ENCODE measurements at places on chromosomes 5 and 9. TPM values are rescaled to one million over a fixed set of nuclear protein-coding genes. Genes with fewer than 3 reads are reported as not detected.
A peak's percentile ranks its signal among the peaks of the same experiment; 100 is the strongest.

FBLL1 gene
- total RNA-seq: 0.51 TPM

GRCh38 chr5:112161392-112161748, 257.7 kb downstream of the EPB41L4A start:
- no peak for DNase-seq

PTTG1 gene
- 9.0 TPM for total RNA-seq

- DNase-seq: peak; percentile 94
These were observed 1.2 kb upstream of the CEMIP2 start for GRCh38 chr9:71769175-71770161.

SEC24A gene
- total RNA-seq: 23.0 TPM

DNA sequence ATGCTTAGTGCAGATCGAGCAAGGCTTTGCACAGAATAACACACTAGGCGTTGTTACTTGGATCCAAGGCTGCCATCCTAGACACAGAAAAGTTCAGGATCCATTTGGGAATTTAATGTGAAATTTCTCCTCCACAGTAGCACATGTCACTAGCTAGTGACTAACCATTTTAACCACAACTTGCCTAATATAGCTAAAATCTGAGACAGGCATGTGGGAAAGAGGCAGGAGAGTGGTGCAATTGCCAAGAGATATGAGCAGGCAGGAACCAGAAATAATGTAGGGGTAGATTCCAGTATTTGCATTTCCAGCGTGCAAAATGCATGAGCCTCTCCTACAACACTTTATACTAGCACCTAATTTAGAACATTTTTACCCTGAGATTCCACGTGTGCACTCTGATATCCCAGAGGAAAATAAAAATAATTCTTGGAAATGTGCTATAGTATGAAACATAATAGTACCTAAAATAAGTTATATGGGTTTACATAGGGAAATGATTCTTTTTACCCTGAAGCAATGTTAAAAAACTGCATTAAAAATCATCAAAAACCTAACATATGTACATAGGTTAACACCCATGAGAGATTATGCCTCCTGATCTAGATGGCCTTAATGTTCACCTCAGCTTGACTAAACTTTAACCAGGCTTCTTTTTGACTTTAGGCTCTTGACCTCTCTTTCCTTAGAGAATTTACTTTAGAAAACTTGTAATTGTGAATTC, 1230.6 kb upstream of the NUDT12 start:
- no peak for DNase-seq

TMC1 gene
- total RNA-seq: 0.77 TPM

GRCh38 chr5:101531026-101531425, 627.9 kb upstream of the ST8SIA4 start:
- DNase-seq: no peak

PCDHB12 gene
- 0.67 TPM for total RNA-seq

DNA sequence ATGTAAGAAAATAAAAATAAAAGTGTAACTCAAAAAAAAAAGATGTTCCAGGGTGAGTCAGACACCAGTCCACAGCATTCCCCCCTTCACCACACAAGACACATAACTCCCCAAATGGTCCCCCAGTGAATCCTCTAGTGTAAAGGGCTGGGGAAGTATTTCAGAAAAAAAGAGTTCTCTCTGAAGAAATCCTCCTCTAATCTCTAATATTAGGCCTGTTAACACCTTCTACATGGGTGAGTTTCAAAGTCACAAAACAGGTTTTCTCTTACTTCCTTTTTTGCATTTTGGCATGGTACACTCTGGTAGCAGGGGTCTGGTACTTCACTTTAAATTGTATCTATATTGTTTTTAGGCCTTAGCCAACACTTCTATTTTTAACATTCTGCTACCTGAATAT, 28.2 kb downstream of the RNF145 start:
- no peak for DNase-seq

SPATA6L gene
- total RNA-seq: 4.7 TPM

GRCh38 chr9:129761293-129761900, 8.6 kb upstream of the PTGES start:
- peak; percentile 70 for DNase-seq

DNA sequence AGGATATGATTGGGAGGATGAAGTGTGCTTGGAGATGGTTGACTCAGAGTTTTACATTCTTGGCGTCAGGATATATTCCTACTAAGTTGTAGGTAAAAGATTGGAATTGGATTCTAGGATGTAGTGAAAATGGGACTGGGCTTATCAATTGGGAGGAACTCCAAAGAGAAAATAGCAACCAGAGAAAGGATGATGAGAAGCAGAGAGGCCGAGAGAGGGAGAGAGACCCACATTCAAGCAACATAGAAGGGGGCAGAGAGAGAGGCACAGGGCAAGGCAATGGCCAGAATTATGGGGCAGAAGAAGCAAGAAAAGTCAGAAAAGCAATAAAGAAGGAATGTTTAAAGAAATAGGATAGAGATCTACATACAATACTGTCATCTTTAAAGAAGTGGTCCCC, 217.9 kb upstream of the ACTBL2 start:
- no peak for DNase-seq

GRCh38 chr5:138843316-138844124, 31.6 kb downstream of the LRRTM2 start:
- DNase-seq: no peak

ENTREP1 gene
- total RNA-seq: 4.1 TPM

DNA sequence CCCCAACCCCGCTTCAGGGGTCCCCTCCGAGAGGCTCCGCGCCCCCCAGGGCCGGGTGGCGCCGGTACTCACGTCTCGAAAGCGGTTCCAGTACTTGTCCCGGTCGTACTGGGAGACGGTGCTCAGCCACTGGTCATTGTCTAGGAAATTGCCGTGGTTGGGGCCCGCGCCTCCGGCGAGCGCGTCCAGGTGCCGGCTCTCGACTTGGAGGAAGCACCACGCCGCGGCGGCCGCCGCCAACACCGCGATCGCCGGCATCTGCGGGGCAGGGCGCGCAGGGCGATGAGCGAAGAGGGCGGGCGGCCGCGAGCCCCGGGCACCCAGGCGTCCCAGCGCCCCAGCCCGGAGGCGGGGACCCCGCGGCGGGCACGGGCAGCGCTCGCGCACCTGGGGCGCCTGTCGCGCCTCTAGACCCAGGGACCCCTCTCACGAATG, 808 bp downstream of the SPOCK1 start:
- no peak for DNase-seq

DNA sequence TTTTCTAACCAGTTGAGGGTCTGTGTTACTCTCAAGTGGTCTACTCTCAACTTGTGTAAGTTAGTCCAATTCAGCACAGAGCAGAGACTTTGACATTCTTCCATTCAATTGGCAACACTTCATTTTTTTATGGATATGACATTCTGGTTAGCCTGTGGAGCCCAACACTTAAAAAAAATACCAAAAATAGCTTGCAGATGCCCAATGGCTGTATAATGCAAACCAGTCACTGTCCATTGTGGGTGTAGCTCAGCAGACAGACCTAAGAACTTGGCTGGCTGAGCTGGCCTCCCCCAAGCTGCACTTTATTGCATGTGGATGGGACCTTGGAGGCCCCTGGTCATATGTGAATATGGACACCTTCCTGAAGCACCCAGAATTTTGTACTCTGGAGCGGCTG, 103.2 kb downstream of the DPYSL3 start:
- DNase-seq: no peak

GRCh38 chr9:34588671-34589635, 571 bp downstream of the CNTFR start:
- DNase-seq: no peak

DNA sequence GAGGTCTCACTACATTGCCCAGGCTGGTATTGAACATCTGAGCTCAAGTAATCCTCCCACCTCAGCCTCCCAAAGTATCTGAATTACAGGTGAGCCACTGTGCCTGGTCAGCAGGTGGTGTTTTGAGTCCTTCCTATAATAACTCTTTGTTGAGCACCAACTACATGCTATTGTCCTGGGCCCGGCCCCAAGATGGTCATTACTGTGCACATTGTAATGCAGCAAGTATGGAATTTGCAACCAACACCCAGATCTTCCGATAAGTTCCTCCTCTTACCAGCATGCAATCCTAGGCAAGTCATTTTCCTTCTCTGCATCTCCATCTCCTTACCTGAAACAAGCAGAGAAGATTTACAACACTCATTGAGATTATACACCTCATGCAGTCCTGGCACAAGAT, 510.3 kb upstream of the KLF4 start:
- no peak for DNase-seq

DNA sequence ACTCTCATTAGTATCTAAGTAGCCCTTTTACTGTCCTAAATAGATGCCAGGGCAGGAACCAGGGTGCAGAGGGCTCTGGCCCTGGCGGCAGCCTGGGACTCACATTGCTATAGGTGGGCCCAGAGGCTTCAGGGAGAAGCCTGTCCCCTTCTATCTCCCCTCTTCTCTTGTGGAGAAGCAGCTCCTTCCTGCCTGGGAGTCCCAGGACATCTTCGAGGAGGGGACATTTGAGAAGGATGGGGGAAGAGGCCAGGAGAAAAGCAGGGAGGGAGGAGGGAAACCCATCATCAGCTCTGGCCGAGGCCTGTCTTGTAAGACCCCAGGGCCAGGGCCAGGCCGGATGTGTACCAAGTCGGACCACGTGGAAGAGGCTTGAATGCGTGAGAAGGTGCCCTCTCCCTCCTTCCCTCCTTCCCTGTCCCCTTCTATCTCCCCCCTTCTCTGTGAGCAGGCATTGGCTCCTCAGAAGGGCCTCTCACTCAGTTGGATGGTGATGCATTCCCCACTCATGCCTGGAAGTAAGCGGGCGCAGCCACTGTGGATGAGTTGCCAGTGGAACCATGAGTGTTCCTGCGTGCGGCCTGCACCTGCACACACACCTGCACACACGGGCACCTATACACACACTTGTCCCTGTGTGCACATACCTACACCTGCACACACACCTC, 20.7 kb upstream of the LPCAT1 start:
- no peak for DNase-seq

DNA sequence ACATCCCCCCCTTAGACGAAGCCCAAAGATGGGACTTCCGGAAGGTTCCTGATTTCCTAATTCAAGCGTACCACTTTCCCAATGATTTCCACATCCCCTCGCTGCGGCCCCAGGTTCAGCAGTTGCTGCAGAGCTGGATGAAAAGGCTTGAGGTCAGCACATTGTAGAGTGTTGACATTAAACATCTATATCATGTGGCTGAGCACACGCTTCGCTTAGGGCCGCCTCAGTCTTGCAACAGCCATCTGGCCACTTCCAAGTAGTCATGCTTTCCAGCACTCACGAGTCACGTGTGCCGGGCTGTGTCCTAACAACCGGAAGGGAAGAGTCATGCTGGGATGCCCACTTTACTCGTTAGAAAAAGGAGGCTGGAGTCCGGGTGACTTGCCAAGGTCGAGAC, 340.6 kb upstream of the IRX4 start:
- DNase-seq: no peak

DNA sequence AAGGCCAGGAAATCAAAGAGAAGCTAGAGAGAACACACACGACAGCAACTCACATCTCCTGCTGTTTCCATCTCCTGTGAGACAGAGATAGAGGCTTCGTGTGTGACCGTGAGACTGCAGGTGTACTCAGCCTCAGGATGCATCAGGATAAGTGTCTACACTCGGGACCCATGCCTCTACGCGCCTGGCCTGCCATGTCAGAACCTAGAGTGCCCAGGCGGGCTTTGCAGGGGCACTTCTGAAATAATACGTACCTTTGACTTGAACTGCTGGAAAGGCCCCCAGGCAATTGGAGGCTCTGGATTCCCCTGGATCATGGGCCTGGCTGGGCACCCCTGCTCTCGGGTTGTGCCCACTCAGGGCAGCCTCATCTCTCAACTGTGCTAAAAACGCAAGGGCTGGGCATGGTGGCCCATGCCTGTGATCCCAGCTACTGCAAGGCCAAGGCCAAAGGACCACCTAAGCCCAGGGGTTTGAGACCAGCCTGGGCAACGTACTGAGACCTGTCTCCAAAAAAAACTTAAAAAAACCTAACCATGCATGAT, 13.0 kb downstream of the CLPTM1L start:
- no peak for DNase-seq

DNA sequence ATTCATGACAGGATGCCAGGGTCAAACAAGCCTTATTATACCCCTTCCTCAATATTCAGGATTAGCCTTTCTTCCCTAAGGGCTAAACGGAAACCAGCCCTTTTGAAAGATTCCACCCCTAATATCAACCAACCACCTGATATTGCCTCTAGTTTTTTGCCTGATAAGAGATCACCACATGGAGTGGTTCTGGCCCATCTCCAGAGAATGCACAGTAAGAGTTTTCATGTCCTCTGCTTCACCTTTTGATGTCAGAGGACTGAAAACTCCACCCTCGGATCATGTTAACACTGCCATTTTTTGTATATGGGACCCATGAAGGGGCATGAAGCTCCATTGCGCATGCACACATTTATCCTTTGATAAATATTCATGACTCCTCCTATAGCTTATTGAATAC, 5.8 kb upstream of the LNPEP start:
- DNase-seq: no peak

DNA sequence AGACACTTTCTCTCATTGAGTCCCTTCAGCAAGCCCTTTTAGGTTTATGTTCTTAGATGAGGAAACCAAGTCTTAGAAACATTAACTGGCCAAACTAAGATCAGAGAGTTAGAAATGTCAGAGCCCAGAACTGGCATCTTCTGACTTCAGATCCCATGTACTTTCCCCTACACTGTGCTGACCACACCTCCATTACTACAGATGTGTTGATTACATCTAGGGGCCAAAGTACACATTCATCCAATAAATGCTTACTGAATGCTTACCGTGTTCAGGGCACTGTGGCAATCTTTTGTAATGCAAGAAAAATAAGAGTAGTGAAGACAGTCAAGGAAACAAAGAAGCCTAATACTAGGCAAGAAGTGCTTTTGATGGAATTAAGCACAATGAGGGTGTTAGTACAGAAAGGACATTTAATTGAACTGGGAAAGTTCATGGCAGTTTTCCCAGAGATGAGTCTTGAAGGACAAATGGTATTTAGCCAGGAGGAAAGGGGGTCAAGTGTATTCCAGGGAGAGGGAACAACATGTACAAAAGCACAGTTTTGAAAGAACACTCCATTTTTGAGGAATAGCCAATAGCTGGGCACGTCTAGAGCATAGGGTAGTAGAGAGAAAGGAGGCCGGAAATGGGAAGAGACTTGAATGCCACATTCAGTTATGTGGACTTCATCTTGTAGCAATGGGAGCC, 89.7 kb upstream of the CDKN2B start:
- DNase-seq: peak; percentile 52

DNA sequence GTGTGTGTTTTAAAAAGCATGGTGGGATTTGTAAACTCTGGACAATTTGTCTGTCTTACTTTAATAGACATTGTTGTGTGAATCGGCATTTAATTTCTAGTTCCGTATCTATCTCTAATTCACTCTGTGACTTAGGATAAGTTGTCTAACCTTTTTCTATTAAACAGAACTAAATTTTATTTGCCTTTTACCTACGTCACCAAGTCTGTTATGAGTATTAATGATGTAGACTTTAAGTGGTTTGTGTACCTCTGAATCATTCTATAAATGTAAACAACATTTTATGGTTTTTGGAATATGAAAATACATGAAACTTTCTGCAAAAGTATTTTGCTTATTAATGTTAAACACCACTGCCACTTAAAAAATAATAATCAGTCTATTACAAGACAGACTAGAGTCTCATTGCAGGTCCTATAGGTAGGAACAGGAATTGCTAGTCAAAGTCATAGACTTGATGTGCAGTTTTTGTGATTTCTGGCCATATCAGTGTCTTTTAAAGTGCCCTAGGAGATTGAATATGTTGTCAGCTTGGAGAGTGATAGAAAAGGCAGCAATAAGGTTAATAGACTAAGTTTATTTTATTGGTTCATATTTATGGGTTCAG, 5.6 kb downstream of the RBM27 start:
- DNase-seq: no peak

- DNase-seq: no peak
These were observed 318.5 kb upstream of the CHD1 start for GRCh38 chr5:99247346-99247745.
